GM12892 (cell line): ENCODE measurements at places on chromosomes 5 and 9.

GRCh38 chr9:93105620-93106019 is 9.6 kb downstream of the CARD19 start:
- no peak for DNase-seq

DNA sequence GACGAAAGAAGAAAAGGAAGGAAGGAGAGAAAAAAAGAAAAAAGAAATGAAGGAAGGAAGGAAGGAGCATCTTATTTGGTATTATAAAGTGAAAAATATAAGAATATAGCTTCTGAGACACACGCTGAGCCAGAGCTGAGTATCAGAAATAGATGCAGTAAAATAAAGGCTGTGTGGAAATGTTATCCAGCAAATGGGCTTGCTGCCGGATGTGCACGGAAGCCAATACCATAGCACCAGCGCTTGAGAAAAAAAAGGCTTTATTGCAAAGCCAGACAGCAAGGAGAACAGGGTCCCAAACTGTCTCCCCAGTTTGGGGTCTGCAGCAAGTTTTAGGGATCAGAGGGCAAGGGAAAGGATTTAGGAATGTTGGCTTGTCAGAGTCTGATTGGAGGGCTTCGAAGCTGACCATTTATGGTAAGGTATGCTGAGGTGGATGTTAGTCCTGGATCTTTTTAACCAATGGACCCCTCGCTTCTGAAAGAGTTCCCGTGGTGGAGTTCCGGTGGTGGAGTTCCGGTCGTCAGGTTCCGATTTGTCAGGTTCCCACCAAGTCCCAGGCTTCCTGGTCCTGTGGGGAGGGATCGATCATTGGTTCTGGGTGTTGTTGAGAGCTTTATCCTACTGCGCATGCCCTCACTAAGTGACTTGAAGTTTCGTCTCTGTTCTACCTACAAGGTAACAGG is 70.4 kb downstream of the SFXN1 start:
- no peak for DNase-seq

DNA sequence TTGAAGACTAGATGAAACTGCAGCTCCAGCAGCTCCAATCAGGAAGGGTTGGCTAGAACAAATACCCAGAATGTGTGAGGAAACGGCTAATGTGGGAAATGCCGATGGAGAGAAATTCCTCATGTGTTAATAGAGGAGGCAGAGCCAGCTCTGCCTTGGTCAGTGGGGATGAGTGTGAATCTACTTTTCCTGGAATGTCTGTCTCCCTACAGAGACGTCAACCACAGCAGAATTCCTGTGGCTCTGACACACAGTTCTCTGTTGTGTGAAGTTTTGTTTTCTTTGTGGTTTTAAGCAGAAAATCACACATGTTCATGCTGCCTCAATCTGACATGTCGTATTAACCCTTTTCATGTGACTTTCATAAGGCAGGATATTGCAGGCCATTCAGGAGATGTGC is 476.6 kb upstream of the WWC1 start:
- no peak for DNase-seq

DNA sequence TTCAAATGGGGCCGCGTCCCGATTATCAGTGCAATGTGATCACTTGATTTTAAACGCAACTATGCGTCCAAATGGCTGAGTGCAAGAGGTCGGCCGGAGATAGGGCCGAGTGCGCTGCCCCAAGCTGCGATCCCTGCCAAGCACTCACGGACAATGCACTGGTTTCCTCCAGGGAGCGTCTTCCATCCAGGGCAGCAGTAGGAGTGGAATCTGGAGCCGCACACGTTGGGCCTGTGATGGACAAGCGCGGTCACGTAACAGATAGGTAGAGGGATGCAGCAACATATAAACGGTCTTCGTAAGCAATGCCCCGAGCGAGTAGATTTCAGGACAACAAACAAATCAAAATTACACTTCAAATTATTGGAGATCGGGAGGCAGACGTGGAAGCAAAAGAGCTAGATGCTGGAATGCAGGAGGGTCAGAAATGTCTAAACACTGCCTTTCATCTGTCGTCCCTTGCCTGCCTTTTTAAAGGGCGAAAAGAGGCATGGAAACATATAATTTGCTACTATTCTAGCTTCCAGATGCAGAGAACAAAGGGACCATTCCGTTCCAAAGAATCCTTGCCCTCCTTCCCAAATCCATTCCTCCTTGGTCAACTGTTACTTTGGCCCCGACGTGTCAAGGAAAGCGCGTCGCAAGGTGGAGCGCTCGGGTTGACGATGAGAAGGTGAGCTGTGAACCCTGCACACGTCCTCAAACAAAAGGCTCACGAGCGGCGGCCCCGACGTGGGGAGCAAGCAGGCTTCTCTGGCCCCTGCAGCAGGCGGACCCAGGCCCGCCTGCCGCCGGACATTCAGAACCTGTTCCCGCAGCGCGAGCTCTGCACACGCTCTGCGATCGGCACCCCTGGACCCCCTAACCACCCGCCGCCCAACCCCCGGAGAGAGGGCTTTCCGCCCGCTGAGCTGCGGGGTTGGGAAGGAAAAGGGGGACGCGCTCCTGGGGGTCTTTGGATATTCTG is 1.5 kb downstream of the FBN2 start:
- no peak for DNase-seq

DNA sequence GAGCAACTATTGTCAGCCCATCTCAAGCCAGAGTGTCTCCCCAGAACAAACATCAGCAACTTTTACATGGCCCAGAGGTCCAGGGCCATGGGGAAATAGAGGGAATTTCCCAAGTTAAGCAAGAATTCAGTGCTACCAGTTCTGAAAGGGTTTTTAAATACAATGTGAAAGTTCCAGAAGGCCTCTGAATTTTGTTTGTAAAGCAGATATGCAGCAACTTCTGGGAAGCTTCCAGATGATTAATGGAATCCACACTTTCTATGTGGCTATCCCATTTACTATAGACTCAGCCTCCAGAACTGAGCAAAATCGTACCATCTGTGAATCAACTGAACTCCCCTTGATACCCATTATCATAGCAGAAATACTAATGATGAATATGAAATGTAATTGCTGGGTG is 93.8 kb downstream of the FEM1C start:
- DNase-seq, result no peak

DNA sequence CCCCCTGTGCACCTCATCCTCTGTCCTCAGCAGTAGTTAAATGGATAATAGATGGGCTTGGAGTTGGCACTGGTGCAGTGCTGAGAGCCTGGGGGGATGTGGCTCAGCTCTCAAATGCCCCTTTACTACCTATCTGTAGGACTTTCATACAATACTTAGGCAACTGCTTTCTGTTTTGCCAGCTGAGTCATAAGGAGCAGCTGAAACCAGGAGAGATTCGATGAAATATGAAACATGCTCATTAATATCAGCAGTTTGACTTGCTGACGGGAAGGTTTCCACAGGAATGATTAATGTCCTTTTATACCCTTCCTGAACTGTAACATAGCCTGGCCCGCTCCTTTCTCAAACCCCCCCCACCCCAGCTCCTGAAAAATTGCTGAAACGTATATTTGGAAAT is 142.6 kb downstream of the SAXO1 start:
- no peak for DNase-seq
